ENCODE measurements at places on chromosomes 4 and X. TPM values are rescaled to one million over a fixed set of nuclear protein-coding genes. Genes with fewer than 3 reads are reported as not detected.

HSFX2 gene
- total RNA-seq, result not detected

CFAP47 gene
- not detected for total RNA-seq

APBB2 gene
- total RNA-seq, result 31.8 TPM

UNC5C gene
- total RNA-seq, result 3.3 TPM

GASK1B gene
- total RNA-seq, result 25.1 TPM

ZNF827 gene
- total RNA-seq, result 4.5 TPM

GRIA2 gene
- not detected for total RNA-seq

LRIT3 gene
- not detected for total RNA-seq

HHIP gene
- total RNA-seq, result 6.2 TPM

FAM114A1 gene
- total RNA-seq, result 446 TPM

MAEA gene
- total RNA-seq, result 56.5 TPM

TIGD4 gene
- total RNA-seq, result 0.13 TPM

MGST2 gene
- total RNA-seq, result 6.7 TPM

ARHGAP6 gene
- total RNA-seq, result 9.9 TPM

MAGEA2B gene
- not detected for total RNA-seq

DDX53 gene
- total RNA-seq, result not detected

ADGRL3 gene
- total RNA-seq, result 3.0 TPM

SLC7A11 gene
- total RNA-seq, result 50.8 TPM

MAGEB17 gene
- total RNA-seq, result not detected

MTNR1A gene
- not detected for total RNA-seq

MAGEA11 gene
- total RNA-seq, result not detected

SRPX2 gene
- total RNA-seq, result 31.6 TPM

PPP4R3C gene
- not detected for total RNA-seq

HPSE gene
- total RNA-seq, result 0.62 TPM

MAGEC2 gene
- not detected for total RNA-seq

ARHGAP24 gene
- 53.0 TPM for total RNA-seq

TMEM255A gene
- total RNA-seq, result not detected
